ENCODE measurements at places on chromosomes 16 and 17.

DNA sequence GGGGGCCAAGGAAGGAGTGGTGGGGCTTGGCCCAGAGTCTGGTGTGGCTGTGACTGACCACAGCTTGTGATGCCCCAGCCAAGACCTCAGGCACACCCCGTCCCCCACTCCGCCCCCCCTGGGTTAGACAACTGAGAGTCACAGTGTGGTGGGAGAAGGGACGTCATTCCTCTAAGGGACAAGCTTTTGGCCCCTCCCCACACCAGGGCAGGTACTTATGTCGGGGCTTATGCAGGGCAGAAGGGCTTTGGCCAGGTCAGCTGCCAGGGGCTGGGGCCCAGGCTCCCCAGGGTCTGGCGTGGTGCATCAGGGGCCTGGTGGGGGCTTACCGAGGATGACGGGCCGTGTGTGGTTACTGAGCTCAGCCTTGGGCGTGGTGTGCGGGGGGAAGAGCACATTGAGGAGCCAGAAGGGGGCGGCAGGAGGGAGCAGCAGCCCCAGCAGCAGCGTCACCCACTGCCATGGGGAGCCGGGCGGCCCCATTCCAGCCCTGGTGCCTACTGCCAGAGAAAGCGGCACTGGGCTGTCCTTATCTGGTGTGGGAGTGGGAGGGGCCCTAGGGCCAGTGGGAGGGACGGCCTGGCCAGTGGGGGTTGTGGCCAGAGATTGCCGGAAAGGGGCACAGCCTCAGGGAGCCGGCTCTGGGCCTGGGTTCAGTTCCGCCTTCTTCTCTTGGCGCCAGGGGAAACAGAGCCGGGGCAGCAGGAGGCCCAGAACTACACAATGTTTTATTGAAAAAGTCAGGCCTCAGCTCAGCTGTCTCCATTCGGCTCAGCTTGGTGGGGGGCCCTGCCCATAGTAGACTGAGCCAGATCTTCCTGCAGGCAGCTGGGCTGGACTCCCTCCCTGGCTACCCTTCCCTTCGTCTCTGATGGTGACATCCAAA, at the start of gene LCAT:
TSS of gene LCAT (minus strand) at position 502 of the 886 bp plus-strand sequence. CDS start at position 483, 19 bp downstream.
- no peak for DNase-seq

GRCh38 chr17:2547176-2547575, 35.5 kb upstream of the METTL16 start:
- DNase-seq = no peak

DNA sequence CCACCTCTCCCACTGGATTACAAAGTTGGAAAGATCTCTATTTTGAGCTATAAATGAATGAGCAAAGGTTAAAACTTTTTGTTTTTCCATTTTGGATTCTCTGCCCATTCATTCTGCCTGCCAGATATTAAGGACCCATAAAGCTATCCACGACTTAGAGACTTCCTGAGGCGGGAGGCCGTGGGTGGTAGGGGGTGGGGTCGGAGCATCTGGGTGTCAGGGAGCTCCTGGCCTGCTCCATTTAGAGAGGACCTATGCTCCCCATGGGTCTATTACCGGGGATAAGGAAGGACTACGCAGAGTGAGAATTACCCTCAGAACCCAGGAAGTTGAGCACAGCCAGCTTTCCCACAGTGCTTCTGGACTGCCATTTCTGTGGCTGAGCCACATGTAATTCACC, 45.8 kb downstream of the MARF1 start:
- DNase-seq = no peak

DNA sequence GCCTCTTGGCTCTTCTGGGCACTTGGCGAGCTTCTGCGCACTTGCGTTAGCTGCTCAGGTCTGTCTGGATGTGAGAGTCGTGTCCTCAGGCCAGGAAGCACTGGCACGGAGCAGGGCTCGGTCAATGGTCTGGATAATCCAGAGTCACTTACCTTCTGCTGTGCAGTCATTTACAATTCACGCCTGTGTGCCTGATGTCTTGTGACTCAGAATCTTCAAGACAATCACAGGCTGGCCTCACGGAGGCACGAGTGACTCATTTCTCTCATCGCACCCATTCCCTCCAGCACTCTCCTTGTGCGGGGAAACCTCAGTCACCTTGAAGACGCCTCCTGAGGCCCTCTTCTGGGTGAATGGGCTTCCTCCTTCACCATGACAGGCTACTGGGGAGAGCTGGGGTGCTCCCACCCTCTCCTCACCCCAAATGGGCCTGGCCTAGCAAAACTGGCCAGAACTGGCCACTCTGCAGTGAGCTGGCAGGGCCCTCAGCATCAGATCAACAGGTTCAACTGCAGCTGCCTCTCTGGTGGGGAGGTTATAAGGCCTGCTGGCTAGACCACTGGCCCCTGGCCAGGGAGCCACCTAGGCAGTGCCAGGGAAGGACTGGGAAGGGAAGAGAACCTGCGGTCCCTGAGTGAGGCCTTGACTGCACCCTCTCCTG, 1.9 kb upstream of the CAPN15 start:
- no peak for DNase-seq

DNA sequence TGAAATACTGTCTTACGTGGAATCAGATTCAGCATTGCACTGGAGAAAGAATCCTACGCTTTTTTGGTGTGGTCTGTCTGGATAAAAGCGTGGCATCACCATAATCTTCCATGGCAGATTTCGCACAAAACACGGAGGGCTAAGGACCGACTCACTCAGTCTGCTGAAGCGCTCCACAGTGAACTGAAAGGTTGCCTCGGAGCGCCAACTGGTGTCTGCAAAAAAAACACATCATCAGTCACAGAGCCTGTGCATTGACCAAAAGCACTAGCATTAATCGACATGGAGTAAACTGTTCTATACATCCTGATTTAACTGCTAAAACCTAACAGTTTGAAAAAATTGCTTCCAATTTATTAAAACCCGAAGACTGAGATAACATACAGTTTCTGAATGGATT, 40.5 kb downstream of the USP7 start:
- DNase-seq = no peak

DNA sequence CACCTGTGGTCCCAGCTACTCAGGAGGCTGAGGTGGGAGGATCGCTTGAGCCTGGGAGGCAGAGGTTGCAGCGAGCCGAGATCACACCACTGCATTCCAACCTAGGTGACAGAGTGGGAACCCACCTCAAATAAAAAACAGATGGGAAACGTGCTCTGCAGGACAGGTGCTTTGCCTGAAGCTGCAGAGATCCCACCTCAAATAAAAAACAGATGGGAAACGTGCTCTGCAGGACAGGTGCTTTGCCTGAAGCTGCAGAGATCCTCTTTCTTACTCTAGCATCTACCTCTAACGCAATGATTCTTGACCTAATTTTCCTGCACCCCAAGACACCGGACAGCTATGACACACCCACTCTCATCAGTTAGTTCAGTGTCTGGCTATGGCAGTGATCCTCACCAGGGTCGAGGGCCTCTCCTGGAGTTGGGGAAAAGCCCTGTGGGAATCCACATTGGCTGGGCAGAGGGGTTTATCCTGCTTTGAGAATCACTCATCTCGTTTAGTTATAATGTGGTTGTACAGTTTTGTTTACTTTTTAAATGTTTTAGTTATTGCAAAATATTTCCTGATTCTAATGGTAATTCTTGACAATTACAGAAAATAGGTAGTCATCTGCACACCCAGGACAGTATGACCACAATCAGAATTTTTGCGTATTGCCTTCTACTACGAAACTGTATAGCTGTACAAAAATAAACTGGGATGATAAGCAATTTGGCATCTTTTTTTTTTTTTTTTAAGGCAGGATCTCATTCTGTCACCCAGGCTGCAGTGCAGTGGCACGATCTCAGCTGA, 11.4 kb downstream of the VPS53 start:
- DNase-seq = no peak

GRCh38 chr16:29806641-29807425, 504 bp downstream of the MAZ start:
- peak; percentile 22 for DNase-seq

GRCh38 chr17:67200727-67201301, 44.2 kb downstream of the HELZ start:
- no peak for DNase-seq

DNA sequence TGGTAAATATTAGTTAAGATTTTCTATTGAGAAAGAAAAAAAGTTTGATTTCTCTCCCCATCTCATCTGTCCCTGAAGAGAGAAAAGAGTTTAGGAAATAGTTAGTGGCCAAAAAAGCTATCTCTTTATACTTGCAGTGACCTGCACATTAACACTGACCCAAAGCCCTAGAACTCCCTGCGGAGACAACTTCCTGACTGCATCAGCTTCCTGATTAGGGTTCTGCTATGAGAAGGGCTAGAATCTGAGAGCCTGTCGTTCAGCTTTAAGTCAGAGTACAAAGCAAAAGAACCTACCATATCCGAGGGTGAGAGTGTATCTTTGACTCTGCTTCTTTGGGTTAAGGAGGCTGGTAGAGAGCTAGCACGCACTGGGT, 24.7 kb downstream of the LIMD2 start:
- DNase-seq = no peak

DNA sequence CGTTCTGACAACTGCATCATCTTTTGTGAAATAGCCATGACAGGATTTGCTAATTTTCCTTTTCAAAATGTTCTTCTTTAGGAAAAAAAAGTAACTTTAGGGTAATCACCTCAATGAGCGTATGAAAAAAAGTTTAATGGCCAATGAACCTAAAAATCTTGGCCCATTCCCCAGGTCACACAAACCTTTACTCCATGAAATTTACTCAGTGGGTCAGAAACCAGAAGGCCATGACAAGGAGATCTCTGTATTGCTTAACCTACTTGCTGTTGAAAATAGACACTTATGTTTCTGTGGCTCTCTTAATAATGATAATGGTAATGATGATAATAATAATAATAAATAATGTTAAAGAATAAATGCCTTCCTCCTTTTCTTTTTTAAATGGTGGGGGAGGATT, 180.8 kb upstream of the IRX3 start:
- DNase-seq = no peak

DNA sequence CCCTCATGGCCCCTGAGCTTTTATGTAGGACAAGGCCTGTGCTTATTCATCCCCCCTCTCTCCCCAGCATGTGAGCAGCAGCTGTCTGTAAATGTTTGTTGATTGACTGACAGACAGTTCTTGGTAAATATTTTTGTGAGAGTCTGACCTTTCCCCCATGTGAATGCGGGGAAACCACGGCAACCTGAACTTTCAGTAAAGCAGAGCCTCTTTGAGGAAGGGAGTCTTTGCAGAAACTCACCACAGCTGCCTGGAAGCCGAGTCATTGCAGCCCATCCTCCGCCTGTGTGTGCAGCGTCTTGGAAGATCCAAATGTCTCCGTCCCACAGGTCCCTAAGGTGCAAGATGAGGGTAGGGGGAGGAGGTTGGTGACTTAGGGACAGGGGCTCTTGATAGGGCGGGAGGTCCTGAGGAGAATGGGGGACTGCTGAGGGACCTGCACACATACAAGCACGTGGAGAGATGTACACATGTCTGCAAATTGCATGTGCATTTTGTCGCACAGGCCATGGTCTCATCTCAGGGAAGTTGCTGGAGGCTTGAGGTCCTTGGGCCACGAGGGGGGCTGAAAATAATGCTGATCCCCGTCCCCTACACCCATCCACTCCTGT, 23.0 kb upstream of the IL21R start:
- DNase-seq = no peak

DNA sequence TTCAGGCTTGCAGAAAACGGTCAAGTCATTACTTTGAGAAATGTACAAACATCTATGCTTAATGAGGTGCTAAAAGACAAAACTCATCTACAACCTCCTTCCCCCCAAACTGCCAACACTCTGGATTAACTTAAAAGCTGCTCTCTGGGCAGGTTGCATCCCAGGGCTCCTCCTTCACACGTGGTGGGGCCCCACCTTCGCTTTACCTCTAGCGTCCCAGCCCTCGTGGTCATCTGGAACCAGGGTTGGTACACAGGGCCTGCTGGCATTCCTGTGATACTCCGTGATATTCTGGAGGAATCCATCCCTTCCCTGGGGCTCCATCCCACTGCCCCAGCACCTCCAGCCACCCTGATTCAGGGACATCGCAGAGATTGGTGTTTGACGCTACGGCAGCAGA, 4.8 kb downstream of the METRNL start:
- no peak for DNase-seq
